Activated T-helper 1 cell treated with anti-CD3 and anti-CD28 coated beads, Interleukin-2, amount 50 U/mL, for 16 hours (primary cell): ENCODE measurements at places on chromosomes 7 and 10.

GRCh38 chr7:94649450-94649849 lies 6.5 kb downstream of the SGCE start:
- no peak for DNase-seq

GRCh38 chr7:54858008-54858692 lies 99.1 kb upstream of the SEC61G start:
- DNase-seq, result no peak

DNA sequence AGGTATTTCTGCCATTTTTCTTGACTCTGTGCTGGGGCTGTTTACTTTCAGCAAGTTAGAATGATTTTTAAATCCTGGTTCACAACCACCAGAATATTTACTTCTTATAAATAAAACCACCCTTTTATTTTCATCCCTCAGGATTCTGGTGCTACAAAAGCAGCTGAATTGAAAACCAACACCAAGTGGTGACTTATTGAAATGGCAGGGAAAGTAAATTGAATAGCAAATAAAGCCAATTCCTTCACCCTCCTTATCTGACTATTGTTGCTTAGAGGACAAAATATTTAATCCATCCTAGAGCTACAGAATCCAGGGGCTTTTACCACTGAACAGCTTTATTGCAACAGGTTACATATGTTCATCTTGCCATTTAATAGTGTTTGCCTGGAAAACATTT lies 828.6 kb upstream of the GHITM start:
- no peak for DNase-seq

DNA sequence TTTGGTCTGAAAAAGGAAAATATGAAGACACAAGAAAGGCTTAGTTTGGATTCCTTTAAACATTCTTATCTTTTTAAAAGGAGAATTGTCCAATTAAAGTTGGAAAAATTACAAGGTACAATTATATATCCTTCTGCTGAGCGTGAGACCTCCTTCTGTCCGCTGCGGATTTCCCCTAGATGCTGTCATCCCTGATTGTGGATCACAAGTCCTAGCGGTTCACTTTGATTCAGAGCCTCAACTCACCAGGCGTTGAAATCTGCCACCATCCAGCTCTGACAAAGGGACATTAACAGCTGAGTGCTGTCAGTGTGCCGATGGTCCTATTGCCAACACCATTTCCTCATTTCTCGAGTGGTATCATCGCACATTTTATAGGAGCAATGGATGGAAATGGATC lies 73.1 kb upstream of the PTER start:
- DNase-seq, result no peak

GRCh38 chr10:24427678-24428409 lies 218.9 kb downstream of the KIAA1217 start:
- DNase-seq, result no peak

- DNase-seq, result no peak
These were observed 74.7 kb downstream of the CACNB2 start for GRCh38 chr10:18214691-18215563.

GRCh38 chr10:1059902-1060301 lies 3.7 kb downstream of the WDR37 start:
- no peak for DNase-seq

- DNase-seq, result no peak
These were observed 102.4 kb downstream of the SLIT1 start for GRCh38 chr10:97083228-97083829.

- DNase-seq, result peak; percentile 38
These were observed 73.3 kb downstream of the PRPF18 start for GRCh38 chr10:13659887-13660550.

DNA sequence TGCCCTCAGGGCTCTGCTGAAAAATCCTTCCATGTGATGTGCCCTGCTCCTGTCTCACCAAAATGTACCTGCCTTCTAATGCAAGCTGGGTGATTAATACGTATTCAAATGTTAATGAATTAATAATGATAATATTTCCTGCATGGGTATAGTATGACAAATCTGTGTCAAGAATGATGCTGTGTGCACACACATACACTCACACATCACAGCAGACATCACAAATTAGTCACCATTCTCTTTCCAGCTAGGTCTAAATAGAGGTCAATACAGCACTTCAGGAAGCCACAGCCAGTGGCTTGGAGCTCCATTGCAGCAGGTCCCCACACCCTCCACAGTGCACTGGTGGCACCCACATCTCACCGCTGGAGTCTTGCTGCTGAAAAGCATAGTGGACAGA lies 681.2 kb upstream of the NRP1 start:
- no peak for DNase-seq

DNA sequence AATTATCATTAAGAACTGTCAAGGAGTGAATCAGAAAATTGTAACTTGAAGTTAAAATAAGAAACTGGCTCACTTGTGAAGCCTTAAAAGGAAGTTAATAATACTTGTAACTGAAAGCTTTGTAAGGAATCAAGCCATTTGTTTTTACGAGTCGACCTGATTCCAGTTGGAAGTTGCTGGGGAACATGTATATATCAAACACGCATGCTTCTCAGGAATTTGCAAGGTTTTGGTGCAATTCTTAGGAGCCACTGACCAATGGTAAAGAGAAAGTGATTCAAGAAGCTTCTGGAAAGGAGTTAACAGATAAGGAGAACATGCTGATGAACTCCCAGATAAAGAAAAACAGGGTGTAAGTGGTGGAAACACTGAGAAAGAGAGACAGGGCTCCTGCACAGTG lies 56.4 kb downstream of the ETV1 start:
- DNase-seq, result no peak

DNA sequence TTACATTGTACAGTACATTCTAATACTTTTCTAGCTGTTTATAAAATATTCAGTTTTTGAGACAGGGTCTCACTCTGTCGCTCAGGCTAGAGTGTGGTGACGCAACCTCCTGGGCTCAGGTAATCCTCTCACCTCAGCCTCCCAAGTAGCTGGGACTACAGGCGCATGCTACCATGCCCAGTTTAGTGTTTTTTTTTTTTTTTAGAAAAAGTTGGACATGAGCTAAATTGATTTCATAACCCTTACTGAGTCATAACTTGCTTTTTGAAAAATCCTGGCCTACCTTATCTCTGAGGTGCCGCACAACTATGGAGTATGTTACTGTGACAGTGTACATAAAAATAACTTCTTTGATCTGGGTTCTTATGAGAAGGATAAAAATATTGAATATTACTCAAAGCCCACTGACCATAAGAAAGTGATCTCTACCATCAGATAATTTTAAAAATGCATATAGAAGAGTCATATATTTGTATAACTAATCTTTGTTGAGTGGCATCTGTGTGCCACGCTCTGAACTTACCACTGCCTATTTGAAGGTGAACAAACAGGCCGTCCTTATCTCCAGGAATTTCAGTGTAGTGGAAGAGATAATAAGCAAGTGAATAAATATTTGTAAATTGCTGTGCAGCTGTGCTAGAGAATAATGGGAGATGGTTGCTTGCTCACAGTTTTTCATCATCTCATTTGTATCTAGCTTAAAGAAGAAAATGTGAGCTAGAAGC lies 73.2 kb downstream of the PPP1R9A start:
- no peak for DNase-seq

DNA sequence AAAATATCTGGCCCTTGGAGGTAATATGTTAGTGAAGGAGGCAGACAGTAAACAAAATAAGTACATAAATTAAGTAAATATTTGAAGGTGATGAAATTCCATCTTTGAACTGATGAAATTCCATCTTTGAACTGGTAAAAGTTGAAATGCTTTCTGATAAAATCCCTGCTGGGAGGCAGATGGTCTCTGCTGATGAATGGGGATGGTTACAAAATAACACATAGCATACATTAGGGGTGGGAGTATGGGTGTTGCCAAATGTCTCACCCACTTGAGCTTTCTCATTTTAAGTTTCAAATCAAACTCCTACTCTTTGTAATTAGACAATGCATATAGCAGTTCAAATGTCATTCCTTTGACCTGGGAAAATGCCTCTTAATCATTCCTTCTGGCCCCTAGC lies 77.5 kb upstream of the SORCS3 start:
- DNase-seq, result no peak
